ENCODE measurements at places on chromosomes 7 and 10.

GRCh38 chr10:7512487-7512886, 101.7 kb upstream of the SFMBT2 start:
- DNase-seq, result no peak

DNA sequence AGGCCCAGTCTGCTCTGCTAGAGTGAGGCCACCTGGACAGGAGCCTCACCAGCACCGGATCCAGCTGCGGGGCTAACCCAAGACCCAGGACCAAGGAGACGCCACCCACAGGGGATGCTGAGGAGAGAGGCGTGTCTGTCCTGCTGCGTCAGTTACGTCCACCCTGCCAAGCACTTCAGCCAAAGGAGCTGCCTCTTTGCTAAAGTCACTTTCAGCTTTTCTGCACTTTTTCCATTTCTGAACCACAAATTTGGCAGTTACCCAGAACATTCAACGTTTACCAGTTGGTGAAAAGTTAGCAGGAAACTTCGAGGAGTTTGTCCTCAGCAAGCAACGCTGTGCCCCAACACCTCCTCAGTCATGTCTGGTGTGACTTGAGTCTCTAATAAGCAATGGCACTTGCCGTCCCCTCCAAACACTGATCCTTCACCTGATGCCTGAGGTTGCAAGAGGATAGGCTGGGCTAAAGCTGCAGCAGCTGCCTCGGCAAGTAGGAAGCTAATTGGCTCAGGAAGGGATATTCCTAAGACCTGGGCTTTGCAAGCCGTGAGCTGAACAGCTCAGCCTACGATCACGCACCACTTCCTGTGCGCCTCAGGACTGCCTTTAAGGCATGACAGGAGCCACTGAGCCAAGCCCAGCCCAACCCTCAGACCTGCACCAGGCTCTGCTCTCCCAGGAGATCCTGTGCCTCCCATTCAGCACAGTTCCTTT, 40.1 kb downstream of the KCNH2 start:
- peak; percentile 14 for DNase-seq

DNA sequence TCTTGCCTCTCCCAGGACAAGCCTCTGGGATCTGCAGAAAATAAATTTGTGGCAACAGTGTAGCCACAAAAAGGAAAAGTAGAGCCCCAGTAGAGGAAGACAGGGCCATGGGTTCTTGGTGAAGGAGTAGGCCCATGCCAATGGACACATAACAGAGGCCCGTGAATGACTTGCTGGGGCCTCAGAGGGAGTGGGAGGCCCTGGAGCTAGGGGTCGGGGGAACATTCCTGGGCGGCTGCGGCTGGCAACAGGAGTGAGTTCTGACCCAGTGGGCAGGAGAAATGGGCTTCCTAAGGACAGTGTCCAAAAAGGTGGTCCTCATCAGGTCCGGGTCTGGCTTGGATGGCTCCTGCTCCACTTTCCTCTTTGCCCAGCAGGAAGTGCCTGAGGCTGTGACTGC, 260.0 kb downstream of the CCSER2 start:
- no peak for DNase-seq

DNA sequence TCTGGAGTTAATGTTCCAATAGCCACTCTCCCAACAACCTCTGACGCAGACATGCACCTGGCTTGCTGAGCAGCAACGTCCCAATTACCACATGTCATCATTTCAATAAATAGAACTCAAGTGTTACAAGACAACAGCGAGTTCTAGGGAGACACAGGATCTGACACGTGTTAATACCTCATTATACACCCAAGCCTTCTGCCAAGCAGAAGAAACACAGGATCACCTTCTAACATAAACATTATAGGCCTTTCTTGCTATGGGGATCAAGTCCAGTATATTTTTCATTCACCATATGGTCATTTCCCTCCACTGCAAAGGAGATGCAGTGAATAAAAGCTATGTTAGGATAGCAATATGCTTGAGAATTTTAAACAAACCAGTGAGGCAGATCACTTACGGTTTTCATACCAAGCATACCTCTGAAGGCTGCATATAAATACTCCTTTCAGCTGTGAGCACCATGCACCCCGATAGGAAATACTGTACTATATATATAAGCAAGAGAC, 74.2 kb downstream of the JAZF1 start:
- DNase-seq, result peak; percentile 44

DNA sequence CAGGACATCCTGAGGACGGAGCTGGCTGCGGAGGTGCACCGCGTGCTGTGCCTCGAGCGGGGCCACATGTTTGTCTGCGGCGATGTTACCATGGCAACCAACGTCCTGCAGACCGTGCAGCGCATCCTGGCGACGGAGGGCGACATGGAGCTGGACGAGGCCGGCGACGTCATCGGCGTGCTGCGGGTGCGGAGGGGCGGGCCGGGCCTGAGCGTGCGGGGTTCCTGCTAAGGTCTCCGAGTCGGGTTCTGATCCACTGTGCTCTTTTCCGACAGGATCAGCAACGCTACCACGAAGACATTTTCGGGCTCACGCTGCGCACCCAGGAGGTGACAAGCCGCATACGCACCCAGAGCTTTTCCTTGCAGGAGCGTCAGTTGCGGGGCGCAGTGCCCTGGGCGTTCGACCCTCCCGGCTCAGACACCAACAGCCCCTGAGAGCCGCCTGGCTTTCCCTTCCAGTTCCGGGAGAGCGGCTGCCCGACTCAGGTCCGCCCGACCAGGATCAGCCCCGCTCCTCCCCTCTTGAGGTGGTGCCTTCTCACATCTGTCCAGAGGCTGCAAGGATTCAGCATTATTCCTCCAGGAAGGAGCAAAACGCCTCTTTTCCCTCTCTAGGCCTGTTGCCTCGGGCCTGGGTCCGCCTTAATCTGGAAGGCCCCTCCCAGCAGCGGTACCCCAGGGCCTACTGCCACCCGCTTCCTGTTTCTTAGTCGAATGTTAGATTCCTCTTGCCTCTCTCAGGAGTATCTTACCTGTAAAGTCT, 10.4 kb downstream of the ATG9B start:
- peak; percentile 63 for DNase-seq

GRCh38 chr7:128815289-128815942, 14.8 kb upstream of the FLNC start:
- no peak for DNase-seq

GRCh38 chr10:89992575-89992974, 291.2 kb downstream of the KIF20B start:
- DNase-seq, result no peak

GRCh38 chr10:96306516-96306915, 2.3 kb downstream of the DNTT start:
- DNase-seq, result no peak

Data from muscle of back (tissue), 13 donors.